CD4-positive, alpha-beta T cell treated with Interleukin-15 for 4 hours (primary cell): ENCODE measurements at places on chromosomes 12 and 14.
A peak's percentile ranks its signal among the peaks of the same experiment; 100 is the strongest.

GRCh38 chr14:88380405-88380804, 5.1 kb upstream of the SPATA7 start:
- no peak for DNase-seq

DNA sequence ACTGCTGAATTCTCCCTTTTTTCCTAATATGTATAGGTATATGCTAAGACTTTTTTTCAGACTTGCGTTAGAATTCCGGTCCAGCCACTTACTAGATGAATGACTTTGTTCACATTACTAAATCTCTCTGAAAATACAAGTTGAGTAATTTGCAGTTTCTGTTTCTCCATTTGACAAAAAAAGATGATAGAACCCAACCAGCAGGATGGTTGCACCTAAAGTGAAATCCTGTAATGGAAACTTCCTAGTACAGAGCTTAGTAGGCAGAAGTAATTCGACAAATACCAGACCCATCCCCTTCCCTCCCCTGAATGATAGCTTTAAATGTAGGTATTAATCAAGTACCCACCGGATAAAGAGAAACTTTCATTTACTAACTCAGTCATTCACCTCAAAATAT, 113.6 kb upstream of the RAP1B start:
- no peak for DNase-seq

GRCh38 chr12:129305851-129306250, 452.6 kb downstream of the GLT1D1 start:
- DNase-seq = no peak

DNA sequence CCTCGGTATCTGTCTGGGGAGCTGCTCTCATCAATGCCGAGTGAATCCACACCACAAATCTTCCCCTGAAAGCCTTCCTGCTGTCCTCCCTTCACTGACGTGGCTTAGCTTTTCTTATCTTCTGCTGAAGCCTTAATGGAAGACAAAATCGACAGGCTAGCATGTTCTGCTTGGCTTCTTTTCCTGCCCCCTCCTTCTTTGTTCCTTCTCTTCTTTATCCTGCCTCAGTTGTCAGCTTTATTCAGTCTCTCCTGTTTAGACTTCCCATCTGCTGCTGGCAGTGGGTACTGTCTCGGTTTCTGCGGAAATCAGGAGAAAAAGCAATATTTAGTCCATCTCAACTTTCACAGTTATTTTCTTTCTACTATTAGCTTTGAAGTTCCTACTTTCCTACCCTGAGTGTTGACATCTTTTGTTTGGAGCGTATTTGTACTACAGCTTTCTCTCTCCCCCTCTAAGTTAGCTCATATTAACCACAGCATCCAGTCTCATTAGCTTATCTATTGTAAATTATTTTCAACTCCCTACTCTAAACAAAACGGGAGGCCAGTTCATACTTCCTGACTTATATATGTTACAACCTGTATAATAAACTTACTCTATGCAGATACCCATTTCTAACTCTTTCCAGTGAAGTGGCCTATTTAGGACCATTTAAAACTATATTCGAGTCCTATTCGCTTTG, 226.0 kb downstream of the DACT1 start:
- DNase-seq = no peak

DNA sequence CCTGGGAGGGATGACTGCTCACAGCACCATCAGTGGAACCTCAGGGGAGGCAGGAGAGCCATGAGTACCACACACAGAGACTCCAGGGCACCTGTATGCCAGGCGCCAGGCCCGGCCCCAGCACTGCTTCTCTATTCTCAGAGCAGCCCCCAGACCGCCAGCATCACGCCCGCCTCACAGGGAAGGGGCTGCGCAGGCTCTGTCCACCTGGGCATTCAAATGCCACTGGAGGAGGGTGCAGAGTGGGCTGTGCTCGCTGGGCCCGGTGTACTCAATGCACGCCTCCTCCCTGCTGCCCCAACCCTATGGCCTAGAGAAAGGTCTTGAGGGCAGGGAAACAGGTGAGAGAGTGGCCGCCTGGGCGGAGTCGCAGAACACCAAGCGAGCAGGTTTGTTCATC, 43.6 kb downstream of the CCDC85C start:
- DNase-seq = no peak

DNA sequence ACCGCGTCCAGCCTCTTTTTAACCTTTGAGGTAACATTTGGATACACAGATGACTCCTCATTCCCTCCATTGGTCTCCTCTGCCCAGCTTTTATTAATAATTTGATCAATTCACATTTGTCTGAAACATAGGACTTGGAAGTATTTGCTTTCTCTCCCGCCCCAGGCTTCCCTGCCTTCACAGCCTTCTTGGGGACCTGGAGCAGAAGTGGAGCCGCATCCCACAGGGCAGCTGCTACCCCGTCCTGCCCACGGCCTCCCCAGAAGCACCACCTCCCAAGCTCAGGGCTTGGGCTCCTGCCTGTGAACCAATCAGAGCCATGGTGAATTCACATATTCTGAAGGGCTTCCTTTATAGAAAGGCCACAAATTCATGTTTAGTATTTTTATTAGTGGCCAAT, 97.6 kb downstream of the PIWIL1 start:
- DNase-seq = no peak

DNA sequence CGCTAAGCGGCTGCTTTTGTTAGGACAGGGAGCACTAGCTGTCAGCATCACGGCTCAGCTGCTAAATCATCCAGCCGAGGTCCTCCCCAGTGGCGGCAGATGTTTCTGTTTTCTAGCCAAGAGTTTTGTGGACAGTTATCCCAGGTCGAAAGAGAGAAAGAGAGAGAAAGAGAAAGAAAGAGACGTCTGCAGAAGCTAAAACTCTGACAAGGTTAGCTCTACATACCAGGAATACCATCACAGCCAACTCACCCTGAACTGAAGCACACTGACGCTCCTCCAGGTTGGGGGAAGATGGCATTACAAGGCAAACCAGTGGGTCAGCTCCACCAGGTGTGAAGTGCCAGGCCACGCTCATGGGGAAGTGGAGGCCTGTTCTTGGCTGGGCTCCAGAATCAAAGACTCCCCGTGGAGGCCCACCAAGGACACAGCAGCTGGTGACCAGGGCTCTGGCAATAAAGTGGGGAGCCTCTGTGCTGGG, 64.9 kb upstream of the DICER1 start:
- no peak for DNase-seq

DNA sequence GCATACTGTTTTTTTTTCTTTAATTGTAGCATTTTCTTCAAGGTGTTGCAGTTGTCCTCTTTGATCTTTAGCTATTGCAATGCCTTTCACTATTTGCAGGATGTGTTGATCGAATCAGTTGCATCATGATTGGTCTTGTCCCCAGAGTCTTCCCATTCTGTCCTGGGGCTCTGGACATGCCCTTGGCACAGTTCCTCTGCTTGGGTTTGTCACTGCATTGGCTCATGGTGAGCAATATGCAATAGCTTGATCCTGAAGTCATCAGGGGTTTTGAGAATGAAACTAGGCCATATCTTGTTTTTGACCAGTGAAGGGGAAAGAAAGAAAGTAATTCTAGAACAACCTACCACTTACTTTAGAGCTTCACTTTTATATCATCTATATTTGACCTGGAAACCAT, 281.5 kb downstream of the TMEM117 start:
- no peak for DNase-seq

- DNase-seq = no peak
These were observed 65.8 kb upstream of the NOS1 start for GRCh38 chr12:117427211-117427610.

DNA sequence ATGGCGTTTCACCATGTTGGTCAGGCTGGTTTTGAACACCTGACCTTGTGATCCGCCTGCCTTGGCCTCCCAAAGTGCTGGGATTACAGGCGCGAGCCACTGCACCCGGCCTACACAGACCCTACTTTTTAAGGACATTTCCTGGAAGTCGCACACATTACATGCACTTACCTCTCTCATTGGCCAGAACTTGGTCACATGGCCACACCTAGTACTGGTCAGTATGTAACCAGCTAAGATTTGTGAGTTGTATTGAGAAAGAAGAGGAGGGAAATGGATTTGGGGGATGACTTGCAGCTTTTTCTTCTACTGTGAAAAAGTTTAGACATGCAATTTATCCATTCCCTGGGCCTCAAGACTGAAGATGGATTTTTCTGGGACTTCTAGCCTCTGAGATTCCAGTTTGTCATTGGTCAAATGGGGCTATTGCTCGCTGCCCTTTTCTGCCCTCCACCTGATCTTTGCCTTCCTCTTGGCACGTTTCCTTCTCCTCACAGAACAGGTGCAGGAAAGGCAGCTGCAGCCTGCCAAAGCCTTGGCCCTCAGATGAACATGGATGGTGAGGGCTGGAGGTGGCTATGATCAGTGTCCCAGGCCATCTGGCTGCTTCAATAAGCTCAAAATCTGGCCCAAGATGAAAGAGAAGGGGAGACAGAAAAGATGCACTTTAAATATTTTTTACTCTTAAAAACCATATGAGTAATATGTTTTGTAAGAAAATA, 7.1 kb upstream of the ZDHHC22 start:
- no peak for DNase-seq

GRCh38 chr14:105056303-105056831, 8.9 kb downstream of the GPR132 start:
- no peak for DNase-seq

GRCh38 chr14:100317912-100318808, 5.0 kb upstream of the SLC25A47 start:
- DNase-seq = peak; percentile 72

DNA sequence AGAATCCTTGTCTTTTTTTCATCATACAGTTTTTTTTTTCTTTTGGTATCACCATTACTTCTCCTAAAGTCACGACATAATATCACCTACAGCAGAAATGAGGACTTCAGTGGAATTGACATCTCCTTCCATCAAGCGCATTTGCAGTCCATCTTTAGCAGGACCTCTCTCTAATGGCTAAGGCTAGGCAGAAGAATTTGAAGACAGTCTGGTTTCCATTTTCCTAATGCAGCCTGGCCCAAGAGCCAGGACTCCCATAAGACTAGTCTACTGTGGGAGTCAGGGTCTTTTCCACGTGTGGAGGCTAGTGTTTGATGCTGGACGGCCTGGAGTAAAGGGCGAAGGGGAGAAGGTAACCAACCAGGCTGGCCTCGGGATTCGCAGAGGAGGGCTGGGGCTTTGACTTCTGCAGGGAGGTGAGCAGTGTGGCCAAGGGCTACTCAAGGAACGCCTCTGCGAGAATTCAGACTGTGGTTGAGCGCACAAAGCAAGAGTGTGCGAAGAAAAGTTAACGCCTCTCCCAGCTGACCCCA, 769 bp upstream of the ZNF740 start:
- DNase-seq = no peak

- DNase-seq = no peak
These were observed 12.4 kb upstream of the BCL11B start for GRCh38 chr14:99284254-99285004.

- DNase-seq = no peak
These were observed 203.1 kb upstream of the CNOT2 start for GRCh38 chr12:70040141-70040540.

- DNase-seq = no peak
These were observed 726.8 kb downstream of the VRK1 start for GRCh38 chr14:97523936-97524335.

DNA sequence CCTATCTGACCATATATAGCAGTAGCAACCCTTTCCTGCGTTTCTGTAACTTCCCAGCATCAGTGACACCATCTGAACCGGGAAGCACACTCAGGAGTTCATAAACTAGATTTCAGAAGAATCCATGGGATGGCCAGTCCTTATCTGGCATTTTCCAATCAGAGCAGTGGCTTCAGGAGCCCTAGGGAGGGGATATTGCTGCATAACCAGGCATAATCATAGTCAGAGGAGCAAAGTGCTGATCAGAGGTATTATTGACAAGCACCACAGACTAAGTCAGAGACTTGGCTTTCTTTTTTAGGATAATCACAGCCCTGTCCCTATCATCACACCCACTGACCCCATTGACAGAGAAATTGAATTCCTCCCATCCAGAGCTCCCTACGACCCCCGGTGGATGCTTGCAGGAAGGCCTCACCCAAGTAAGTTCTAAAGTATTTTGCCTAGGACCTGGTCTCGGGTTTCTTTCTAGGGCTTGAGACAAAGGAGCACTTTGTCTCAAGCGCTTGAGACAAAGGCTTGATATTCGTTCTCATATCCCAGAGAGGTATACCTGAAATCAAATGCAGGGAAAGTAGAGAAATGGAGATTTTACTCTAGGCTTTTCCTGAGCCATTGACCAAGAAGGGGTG, 55.1 kb downstream of the FOXN4 start:
- DNase-seq = no peak

DNA sequence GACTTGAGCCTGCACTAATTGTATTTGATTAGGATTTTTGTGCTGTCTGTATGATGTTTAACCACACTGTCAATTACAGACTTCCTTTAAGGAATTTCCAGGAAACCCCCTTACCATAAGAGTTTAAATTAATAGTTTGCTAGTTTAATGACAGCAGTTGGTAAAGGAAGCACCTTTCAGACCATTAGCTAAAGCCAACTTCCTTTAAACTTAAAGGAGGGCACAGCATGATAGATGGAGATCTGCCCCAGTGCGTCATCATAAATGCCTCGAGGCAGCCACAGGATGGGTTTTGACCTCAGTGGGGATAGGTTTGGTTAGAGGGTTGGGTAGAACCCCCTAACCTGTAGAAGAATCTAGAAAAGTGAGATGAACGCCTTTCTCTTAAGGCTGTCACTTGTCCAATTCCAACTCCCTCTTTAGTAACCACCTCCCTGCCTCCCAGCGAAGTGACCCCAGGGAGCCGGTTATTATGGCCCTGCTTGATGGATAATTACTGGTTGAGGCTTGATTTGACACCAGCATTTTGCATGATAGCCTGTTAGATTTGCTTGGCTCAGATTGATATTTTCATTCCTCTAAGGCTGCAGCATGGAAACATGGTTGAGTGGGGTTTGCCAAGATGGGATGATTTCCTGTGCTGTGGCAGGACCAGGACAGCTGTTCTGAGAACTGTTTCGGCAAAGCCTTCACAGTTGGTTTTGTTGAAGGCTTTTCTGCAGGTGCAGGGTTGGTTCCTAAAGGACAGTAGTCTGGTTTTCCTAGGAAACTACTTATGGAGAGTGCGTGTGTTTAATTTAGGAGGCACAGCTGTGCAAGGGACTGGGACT, 62.7 kb downstream of the CHST11 start:
- DNase-seq = peak; percentile 36

GRCh38 chr12:1668833-1669543, 21.9 kb upstream of the ADIPOR2 start:
- DNase-seq = no peak

DNA sequence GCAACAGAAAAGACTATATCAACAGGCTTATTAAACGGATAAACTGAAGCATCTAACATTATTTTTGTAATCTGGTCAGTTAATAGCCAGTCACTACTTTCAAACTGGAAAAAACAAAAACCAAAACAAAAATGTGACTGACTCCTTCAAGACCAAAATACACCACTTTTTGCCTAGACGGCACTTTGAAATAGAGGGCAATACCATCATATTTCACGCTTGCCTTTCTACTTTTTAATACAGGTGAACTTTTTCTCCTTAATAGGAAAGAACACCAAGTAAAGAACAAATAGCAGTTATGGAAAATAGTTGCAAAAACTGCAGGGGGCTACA, 550 bp upstream of the NUP107 start:
- DNase-seq = no peak

DNA sequence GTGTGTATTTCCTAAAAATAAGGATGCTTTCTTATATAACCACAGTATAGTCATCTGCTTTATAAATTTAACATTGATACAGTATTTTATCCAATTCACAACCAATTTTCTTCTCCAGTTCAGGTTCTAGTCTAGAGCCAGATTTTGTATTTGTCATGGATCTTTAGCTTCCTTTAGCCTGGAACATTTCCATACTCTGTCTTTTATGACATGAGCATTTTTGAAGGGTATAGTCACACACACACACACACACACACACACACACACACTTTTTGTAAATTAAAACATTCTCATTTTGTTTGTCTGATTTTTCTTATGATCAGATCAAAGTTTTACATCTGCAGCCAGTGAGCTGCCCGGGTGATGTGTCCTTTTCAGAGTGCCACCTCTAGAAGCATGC, 25.4 kb downstream of the CGRRF1 start:
- no peak for DNase-seq

GRCh38 chr12:25855716-25856115, 102.8 kb upstream of the RASSF8 start:
- DNase-seq = no peak
